NCI-H1436 treated with DMSO at 0.1 percent for 48 hours (cell line): ENCODE measurements at places on chromosomes 1 and 21.

DNA sequence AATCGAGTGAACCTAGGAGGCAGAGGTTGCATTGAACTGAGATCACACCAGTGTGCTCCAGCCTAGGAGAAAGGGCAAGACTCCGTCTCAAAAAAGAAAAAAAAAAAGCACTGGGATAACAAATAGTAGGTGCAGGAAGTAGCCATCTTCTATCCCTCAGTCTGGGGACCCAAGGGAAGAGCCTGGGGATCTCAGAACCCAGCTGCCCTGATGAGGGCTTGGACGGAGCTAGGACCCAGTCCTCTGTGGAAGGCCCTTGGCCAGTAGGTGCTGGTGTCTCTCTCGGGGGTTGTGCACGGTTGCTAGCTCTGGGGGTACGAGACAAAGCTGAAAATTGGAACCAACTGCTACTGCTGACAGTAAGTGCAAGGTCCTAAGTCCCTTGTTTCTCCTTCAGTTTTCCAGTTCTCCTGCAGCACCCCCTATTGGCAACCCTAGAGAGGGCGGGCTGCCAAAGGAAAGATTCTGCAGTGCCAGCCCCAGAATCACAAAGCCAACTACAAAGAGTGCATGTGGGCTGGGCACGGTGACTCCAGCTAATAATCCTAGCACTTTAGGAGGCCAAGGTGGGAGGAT is 57.6 kb upstream of the KIF1B start:
- no peak for DNase-seq

GRCh38 chr1:116508984-116509980 is 61.5 kb downstream of the CD58 start:
- no peak for DNase-seq

- DNase-seq = no peak
These were observed 60.5 kb upstream of the FOXD3 start for GRCh38 chr1:63261736-63262458.

GRCh38 chr1:169289016-169289415 is 78.6 kb downstream of the NME7 start:
- no peak for DNase-seq

- no peak for DNase-seq
These were observed 115.1 kb upstream of the TMEM51 start for GRCh38 chr1:15038232-15039016.

DNA sequence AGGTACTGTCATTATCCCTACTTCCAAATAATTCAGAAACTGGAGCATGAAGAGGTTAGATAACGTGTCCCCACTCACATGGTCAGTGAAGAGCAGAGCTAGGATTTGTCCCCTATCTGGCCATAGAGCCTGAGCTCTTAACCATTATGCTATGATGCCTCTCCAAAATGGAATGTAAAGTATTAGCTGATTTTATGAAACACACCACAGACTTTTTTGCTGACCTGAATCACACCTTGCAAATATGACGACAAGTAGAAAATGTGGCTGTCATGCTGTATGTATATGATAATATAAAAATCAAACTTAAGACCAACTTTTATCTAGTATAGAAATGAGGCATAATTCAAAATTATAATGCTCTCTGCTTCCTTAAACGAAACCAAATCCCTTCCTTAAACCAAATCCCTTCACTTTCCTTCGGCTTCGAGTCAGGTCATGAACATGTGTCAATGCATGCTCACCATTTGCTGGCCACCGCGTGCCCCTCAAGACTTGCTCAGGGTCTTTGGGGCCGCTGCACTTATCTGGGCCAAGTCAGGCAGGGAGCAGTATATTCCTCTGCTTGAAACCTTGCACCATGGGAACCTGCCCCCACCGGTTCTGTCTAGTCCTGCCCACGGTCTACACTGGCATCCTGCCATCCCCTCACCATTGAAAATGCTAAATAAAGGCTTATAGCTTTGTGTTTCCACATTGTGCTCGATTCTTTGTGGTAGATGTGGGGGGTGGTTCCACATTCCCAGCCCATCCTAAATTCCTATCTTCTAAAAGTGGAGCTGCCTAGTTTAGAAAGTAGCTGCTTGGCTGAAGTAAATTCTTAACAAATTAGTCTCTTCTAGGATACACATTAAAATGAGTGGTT is 1.6 kb upstream of the TMCC2 start:
- no peak for DNase-seq

- DNase-seq = no peak
These were observed 52.5 kb upstream of the BOLA1 start for GRCh38 chr1:149846593-149847466.

- no peak for DNase-seq
These were observed 168.2 kb upstream of the C1orf105 start for GRCh38 chr1:172252321-172252720.

GRCh38 chr21:43278359-43278758 is 109.6 kb downstream of the CRYAA start:
- DNase-seq = no peak

GRCh38 chr1:236302941-236303340 is 21.2 kb upstream of the ERO1B start:
- no peak for DNase-seq

- DNase-seq = no peak
These were observed 28.9 kb upstream of the BTG2 start for GRCh38 chr1:203276408-203276807.

GRCh38 chr21:38814126-38815059 is 8.7 kb downstream of the ETS2 start:
- DNase-seq = no peak
